ENCODE measurements at places on chromosomes 6 and 20. TPM values are rescaled to one million over a fixed set of nuclear protein-coding genes. Genes with fewer than 3 reads are reported as not detected.

DNA sequence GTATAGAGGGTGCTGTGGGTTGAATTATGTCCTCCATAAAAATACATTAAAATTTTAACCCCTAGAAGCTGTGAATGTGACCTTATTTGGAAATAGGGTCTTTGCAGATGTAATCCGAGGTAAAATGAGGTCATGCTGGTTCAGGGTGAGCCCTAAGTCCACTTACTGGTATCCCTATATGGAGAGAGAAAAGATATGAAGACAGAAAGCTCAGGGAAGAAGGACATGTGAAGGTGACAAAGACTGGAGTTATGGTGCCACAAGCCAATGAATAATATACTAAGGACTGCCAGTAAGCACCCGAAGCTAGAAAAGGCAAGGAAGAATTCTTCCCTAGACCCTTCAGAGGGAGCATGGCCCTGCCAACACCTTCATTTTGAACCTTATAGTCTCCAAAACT, 50.2 kb downstream of the PLN start:
- no peak for DNase-seq

DNA sequence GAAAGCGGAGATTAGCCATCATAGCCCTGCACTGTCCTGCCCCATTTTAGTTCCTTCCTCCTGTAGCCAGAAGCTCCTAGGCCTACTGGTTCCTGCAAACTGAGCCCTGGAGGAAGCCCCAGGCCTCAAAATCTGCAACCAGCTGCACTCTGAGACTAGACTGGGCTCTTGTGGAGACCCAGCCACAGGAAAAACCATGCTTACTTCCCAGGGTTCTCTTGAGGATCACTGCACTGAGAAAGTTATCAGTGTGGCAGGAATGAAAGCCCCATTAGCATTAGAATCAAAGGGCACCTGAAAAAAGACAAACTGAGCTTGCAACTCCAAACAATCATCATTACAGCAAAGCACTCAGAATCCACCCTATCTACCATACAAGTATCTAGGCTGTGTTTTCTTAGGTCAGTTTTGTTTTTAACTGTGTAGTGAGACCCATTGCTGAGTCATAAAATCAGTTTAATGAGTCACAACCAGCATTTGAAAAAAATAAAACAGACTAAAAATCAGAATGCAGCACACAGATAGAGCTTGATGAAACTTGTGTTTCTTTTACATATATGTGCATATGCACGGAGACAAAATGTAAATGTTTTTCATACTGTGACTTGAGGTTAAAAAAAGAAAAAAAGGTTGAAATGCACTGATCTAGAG, 91.0 kb downstream of the UNC5CL start:
- no peak for DNase-seq

GRCh38 chr6:24329451-24329850, 28.4 kb downstream of the DCDC2 start:
- DNase-seq, result no peak

DNA sequence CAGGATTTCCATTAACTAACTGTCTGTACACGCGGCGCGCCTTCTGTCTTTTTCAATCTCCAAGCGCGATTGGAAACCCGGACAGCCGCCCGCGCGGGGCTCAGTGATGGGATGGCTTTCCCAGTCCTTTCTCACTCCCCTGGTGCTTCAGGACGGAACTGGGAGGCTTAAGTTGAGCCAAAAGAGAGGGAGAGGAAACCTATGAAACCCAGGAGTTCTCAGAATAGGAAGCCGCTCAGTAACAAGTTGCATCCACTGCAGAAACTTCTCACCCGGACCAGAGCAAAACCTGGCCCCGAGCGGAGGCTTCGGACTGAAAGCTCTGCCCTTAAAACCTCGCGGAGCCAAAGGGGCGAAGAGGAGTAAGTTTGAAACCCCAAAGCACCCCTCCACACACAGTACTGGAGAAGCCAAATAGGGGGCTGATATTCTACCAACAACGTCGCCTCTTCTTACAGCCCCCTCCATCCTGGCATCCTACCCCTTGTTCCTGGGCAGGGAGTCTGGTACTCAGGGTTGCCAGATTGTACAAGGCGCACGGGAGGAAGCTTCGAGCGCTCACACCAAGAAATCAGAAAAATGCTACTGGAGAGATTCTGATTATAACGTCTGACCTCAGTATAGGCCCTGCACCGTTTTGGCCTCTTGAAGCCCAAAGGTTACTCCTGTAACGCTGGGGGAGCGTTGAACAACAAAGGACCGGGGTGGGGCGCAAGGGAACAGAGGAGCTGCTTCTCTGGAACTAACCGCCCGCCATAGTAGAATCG, 906 bp upstream of the COL12A1 start:
- no peak for DNase-seq

MYLK2 gene
- not detected for total RNA-seq

DNA sequence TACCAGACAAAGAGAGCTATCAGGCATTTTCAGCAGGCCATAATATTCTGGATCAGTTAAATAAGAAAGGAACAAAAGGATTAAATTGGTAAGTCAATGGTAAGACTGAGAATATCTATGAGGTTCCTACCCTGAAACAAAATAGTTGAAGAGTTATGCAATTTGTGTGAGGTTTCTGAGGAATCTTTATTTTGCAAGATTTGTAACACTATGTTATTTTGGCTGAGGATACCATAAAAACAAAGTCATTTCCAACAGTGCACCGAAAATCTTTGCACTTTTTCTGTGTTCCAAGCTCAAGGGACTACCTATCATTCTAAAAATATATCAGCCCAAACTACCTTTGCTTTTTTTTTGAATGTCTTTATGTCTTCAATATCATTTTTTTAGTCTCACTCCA, 383.3 kb upstream of the CITED2 start:
- DNase-seq, result no peak

- no peak for DNase-seq
These were observed 22.6 kb downstream of the UST start for GRCh38 chr6:148769304-148769968.

DNA sequence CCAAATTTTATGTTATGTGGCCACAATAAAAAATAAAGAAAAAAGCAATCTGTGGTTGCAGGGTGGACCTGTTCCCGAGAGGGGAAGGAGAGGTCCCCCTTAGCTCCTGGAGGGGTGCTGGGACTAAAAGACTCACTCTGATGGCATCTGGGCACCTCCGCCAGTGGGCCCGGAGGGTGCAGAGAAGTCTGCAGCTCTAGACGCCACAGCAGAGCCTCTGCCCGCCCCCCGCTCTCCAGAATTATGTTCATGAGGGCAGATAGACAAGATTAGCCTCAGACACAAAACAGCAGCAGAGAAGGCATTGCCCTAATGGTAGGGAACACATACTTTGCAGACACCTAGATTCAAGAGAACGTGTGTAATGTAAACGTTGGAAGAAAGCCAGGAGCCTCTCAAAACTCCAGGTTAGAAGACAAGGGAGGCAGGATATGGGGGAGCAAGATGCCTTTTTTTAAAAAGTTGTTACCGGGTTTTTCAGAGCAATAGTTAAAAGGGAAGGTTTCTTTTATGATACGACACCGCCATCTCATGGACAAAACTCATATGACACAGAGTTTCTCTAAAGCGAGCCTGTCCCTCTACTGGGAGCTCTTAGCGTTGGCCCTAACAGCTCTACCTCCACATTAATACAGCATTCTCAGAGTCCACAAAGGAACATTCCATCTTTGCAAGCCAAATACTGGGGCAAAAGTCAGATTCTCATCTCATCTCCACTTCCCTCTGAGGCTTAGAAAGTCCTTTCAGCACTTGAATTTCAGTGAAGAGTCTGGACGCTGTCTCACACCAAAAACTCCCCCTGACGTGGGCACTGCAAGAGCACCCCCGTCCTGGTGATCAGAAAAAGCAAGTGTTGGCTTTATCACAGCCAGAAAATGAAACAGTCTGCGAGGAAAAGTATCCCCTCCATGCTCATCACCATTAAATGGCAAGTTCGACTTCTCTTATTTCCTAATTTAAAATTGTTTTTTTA, 47.2 kb downstream of the FOXF2 start:
- DNase-seq, result peak; percentile 80

DNA sequence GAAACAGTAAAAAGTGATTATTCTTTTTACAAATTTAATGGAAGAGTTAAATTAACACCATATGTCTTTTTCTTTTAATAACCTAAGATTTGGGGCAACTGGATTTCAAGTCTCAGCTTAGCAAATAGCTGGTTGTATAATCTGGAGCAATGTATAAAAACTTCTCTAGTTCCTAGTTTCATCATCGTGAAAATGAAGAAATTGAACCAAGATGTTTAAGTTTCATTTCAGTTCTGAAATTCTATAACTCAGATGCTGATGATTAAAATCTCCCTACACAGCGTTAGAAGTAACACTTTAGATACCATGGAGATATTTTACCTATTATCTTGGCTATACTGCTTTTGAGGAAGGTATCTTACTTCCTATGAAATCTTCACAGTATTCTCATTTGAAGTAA, 252.0 kb downstream of the KIF16B start:
- no peak for DNase-seq

- no peak for DNase-seq
These were observed 50.5 kb downstream of the HLA-A start for GRCh38 chr6:29992807-29993206.

DNA sequence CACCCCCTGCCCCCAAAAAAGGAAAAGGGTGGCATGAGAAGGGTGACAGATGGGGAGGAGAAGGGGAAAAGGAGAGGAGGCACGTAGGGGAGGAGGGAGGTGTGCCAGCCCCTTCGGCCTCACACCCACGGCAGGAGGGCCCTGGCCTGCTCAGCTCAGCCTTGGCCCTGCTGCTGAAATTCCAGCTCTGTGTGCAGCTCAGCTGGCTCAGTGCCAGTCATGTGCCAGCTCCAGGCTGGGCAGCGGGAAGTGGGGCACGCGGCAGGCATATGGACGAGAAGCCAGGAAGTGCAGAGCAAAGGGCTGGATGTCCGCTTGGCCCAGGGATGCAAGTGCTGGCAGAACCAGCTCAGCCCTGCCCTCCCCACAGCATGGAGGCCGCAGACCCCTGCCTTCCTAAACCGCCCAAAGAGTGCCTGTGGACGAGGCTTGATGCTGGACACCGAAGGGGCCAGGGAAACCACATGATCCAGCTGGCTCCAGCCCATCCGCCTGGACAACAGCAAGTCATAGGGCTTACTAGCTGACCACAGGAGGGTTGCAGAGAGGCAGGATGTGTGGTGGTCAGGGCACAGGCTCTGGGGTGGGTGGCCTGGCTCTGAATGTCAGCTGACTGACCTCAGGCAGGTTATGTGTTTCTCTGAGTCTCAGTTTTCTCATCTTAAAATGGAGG, 60.2 kb downstream of the NOL4L start:
- peak; percentile 95 for DNase-seq

GRCh38 chr20:50341880-50342637, 151.4 kb downstream of the CEBPB start:
- no peak for DNase-seq

ADAT2 gene
- total RNA-seq, result 5.3 TPM

GRCh38 chr20:43220612-43221011, 30.9 kb upstream of the PTPRT start:
- no peak for DNase-seq

GRCh38 chr6:69790629-69791028, 6.2 kb downstream of the LMBRD1 start:
- DNase-seq, result no peak

DNA sequence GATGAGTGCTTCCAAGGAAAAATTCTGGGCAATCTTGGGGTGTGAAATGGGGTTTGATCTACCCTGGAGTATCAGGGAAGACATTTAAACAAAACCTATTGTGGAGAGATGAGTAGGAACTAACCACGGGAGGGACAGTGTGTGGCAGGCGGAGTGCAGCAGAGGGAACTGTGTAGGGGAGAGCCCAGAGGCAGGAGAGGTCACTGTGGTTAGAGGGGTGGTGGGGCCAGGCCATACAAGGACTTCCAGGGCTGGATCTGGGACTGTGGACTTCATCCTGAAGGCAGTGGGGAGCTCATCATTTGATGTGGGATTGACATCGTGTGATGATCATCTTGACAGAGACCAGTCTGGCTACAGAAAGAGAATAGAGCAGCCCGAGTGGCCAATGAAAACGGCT, 89.0 kb downstream of the TOX2 start:
- DNase-seq, result no peak

GRCh38 chr20:12014276-12014675, 96.6 kb downstream of the BTBD3 start:
- no peak for DNase-seq

GRCh38 chr6:15628499-15629131, 34.2 kb downstream of the DTNBP1 start:
- DNase-seq, result no peak

HLA-DPA1 gene
- not detected for total RNA-seq

DNA sequence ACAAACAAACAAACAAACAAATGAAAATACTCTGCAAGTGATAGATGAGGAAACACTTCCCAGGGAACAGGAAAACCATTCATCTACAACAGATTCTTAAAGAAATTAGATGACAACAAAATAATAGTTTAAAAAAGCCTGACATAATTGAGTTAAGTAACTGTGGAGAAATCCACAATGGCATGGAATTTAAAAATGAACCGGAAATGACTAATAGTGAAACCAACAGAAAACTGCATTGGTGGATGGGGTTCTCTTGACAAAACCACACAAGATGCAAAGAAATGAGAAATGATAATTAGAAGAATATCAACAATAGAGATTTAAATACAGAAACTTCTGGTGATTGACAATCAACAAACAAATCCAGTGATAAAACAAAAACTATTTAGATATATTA, 785.6 kb downstream of the QKI start:
- DNase-seq, result no peak

GRCh38 chr20:59724457-59725366, 120.4 kb downstream of the PHACTR3 start:
- no peak for DNase-seq

DNA sequence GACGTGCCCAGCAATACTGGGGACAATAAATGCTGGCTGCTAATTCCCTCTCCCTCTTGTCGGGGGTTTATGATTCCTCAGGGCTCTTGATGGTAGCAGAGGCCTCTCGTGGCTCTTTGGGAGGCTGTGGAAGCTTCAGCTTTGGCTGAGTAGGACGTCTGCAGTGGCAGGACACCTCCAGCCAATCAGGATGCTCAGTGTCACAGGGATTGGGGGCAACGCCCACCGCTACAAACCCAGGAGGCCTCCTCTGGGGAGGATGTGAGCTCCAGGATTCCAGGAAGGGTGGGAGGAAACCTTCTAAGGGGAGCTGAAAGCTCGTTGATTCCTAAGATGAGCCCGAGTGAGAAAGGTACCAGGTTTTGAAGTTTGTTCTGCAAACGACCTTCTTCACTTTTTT, 19.4 kb downstream of the RSPO4 start:
- no peak for DNase-seq

DNA sequence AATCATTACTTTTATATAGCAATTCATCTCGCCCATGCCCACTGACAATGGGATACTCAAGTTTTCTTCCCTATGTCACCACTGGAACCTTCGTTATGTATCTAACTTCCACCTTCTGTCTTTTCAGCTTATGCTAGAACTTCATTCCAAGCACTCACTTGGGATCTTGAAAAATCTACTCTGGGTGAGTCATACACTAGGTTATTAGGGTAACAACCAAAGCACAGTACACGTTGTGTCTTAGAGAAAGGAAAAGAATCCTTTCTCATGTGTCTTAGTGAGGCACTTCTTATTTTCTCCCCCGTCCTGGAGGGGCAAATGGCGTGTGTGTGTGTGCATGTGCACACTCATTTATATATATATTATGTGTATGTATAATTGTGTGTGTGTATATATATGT, 18.3 kb upstream of the FAM162B start:
- no peak for DNase-seq

ATP6V1G2 gene
- 4.9 TPM for total RNA-seq

All from G401 (cell line).